ENCODE measurements at places on chromosomes 6 and 20.

- DNase-seq: no peak
Measured at GRCh38 chr20:47703748-47704147, 81.5 kb downstream of the SULF2 start.

GRCh38 chr6:6856538-6857523, 250.9 kb upstream of the RREB1 start:
- no peak for DNase-seq

DNA sequence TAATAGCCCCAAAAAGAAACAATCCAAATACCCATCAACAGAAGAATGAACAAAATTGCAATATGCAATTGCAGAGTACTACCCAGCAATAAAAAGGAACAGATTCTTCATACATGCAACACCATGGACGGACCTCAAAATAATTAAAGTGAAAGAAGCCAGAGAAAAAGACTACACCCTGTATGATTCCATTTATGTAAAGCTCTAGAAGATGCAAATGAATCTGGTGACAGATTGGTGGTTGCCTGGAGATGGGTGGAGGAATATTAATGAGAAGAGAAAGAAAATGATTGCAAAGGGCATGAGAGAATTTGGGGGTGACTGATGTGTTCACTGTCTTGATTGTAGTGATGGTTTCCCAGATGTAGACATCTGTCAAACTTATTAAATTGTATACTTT, 51.8 kb downstream of the HECA start:
- DNase-seq: no peak

DNA sequence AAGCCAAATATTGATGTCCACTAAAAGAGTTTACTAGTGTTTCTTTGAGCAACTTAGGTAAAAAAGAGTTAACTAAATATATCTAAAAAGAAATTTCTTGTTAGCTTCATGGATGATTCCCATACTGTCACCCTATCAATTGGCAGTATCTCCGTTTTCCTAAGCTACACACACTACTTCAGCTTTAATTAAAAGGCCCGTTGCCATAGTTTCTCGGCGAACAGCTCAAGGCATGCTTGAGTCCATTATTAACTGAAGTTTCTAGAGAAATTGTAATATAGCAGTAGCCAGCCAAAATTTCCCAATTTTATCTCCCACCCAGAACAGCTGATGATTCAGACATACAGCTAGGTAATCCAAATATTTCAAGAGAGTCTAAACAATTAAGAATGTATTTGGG, 20.0 kb upstream of the BEND6 start:
- DNase-seq: no peak

DNA sequence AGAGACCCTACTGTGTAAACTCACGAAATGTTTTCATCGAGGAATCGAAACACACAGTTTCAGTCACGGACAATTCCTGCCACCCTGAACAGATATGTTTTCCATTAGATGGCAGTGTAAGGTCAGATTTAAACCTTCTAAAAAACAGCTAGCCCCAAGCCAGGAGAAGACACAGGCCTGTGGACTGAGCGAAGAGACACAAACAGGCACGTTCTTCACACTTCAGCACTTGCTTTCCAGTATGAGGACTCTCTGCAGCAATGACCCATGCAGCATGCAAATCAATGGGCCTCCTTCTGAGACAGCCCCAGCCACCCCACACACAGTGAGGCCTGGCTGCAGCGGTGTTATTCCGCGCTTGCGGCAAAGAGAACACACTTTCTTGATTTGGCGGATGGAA, 31.9 kb downstream of the HUS1B start:
- DNase-seq: no peak

- DNase-seq: no peak
Measured at GRCh38 chr6:85610182-85610895, 16.7 kb upstream of the SNX14 start.

DNA sequence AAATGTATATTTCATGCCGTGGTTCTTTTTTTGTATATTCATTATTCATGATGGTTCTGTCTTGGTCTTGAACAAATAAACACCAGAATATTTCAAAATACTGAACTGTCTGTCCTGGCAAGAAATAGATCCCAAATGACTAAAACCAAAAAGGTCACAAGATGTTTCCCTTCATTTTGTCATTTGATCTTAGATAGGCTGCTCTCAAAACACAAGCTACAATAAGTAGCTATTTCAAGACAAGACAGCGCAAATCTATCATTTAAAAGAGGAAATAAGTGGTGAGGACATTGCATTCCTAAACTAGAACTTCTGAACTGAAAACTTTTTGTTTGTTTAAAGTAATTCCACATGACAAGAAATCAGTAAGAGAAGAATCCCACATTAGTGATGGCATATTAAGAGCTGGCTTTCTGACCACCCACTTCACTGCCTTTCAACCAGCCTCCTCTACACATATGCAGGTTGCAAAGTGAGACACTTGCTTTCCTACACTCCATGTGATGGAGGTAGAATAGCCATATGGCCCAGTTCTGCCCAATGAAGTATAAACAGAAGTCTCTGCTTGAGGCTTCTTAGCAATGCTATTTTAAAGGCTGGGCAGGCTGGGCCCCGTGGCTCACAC, 54.4 kb upstream of the CCDC28A start:
- no peak for DNase-seq
